Activated CD8-positive, alpha-beta T cell treated with anti-CD3 and anti-CD28 coated beads for 36 hours (primary cell): ENCODE measurements at places on chromosomes 1 and 21. TPM values are rescaled to one million over a fixed set of nuclear protein-coding genes. Genes with fewer than 3 reads are reported as not detected.

The MACO1 gene
- total RNA-seq = 18.0 TPM

The KDF1 gene
- 0.27 TPM for total RNA-seq

The RGS8 gene
- total RNA-seq = not detected

The OR14K1 gene
- not detected for total RNA-seq

The OR2T5 gene
- total RNA-seq = not detected

The CASQ1 gene
- not detected for total RNA-seq

The OR2L5 gene
- not detected for total RNA-seq

The SYPL2 gene
- total RNA-seq = not detected

The HOOK1 gene
- total RNA-seq = 15.9 TPM

The CA14 gene
- not detected for total RNA-seq

The PCSK9 gene
- not detected for total RNA-seq

The TRAF3IP3 gene
- 194 TPM for total RNA-seq

The PDZK1IP1 gene
- not detected for total RNA-seq

The GRHL3 gene
- not detected for total RNA-seq

DNA sequence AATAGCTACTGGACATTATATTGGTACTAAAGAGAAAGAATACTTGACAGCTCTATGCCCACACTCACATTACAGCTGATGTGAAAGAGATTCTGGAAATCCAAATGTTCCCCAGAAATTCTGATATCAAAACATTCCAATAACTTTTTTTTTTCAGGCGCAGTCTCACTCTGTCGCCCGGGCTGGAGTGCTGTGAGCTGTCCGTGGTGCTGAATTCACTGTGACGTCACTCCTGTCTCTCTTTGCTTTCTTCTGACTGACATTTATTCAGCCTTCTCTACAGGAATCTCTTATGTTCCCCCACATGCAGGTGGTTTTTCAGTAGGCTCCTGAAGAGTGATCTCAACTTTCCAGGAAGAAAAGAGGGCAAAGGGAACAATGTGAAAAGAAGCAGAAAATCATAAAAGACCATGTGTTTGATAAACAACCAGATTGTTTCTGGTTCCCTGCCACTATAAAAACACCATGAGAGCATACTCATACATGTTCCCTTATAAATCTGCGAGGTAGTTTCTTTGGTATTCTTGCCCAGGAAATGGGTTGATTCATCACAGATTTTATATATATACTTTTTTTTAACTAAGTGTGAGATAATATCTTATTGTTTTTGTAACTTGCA, 6.2 kb downstream of the S100A7A start:
- no peaks in the 10 kb centered on the region for H3K4me1 ChIP-seq
- no peak overlapping the region for H3K4me3 ChIP-seq
- no peaks in the 10 kb centered on the region for H3K36me3 ChIP-seq
- no peak overlapping the region for H3K27ac ChIP-seq
- DNase-seq = peak; percentile 78
- peaks cover 29% of the 10 kb centered on the region for H3K27me3 ChIP-seq

DNA sequence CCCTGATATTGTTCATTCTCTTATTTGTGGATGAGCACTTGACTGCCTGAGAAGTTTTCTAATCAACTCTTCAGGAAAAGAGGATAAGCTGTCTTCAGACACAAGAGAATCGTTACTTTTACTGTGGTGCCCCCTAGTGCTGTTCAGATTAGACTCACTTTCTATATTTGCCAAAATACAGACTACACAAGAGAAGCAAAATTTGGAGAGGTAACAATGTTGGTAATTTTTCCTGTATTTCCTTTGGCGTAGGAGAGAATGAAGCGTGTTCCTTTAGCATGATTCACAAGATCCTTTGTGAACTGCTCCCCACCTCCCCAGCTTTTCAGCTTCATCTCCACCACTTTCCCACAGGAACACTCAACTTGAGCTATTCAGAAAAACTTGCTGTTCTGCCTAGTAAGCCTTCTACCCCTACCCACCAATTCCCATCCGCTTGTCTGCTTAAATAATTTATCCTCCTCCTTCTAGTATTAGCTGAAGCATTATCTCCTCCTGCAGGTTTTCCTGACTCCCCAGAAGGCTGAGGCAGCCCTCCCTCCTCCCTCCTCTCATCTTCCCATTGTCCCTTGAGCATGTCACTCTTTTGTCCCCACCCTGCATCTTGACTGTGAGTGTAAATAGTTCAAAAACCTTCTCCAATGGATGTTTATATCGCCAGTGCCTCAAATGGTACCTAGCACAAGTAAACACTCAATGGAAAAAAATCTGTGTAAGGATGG, 4.5 kb downstream of the TNFSF4 start:
- peaks cover 45% of the 10 kb centered on the region for H3K4me1 ChIP-seq
- H3K36me3 ChIP-seq = no peaks in the 10 kb centered on the region
- no peak overlapping the region for H3K27ac ChIP-seq
- no peaks in the 10 kb centered on the region for H3K27me3 ChIP-seq
- H3K4me3 ChIP-seq = no peak overlapping the region

DNA sequence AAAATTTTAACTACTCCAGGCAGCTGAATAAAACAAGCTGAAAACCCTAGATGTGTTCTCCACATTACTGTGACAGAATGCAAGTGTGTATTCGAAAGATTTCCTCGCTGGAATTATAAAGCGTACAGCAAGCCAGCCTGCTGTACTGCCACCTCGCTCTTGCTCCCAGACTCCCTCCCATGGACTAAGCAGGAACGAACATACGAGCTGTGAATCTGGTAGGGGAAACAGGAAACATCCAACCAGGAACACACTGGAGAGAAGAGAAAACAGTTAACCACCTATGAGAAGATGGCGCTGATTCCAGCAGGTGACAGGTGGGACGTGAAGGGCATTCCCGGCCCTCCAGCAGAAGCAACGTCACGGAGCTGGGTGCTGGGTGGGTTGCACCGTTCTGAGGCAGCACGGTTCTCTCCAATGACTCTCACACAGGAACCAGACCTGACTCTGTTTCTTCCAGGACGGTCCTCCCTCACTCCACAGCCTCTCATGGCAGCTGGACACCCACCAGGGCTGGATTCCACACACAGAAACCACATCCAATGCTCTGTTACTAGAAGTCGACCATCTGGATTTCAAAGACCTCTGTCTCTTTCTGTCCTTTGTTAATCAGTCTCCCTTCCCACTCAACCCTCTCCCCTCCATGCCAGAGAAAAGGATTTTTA, 219.2 kb downstream of the RERE start:
- peaks cover 37% of the 10 kb centered on the region for H3K4me1 ChIP-seq
- H3K4me3 ChIP-seq = no peak overlapping the region
- peaks cover 12% of the 10 kb centered on the region for H3K36me3 ChIP-seq
- DNase-seq = no peak
- no peak overlapping the region for H3K27ac ChIP-seq

GRCh38 chr21:43287111-43287760, 118.4 kb downstream of the CRYAA start:
- H3K36me3 ChIP-seq = no peaks in the 10 kb centered on the region
- peaks cover 4% of the 10 kb centered on the region for H3K4me1 ChIP-seq
- DNase-seq = peak; percentile 49
- H3K4me3 ChIP-seq = no peak overlapping the region
- H3K27me3 ChIP-seq = no peaks in the 10 kb centered on the region
- no peak overlapping the region for H3K27ac ChIP-seq

GRCh38 chr1:175188936-175189335, 3.6 kb downstream of the KIAA0040 start:
- H3K27me3 ChIP-seq = no peaks in the 10 kb centered on the region
- peaks cover 76% of the 10 kb centered on the region for H3K4me1 ChIP-seq
- H3K27ac ChIP-seq = peak overlapping the region; percentile 92
- peak overlapping the region; percentile 96 for H3K4me3 ChIP-seq
- DNase-seq = peak; percentile 81

DNA sequence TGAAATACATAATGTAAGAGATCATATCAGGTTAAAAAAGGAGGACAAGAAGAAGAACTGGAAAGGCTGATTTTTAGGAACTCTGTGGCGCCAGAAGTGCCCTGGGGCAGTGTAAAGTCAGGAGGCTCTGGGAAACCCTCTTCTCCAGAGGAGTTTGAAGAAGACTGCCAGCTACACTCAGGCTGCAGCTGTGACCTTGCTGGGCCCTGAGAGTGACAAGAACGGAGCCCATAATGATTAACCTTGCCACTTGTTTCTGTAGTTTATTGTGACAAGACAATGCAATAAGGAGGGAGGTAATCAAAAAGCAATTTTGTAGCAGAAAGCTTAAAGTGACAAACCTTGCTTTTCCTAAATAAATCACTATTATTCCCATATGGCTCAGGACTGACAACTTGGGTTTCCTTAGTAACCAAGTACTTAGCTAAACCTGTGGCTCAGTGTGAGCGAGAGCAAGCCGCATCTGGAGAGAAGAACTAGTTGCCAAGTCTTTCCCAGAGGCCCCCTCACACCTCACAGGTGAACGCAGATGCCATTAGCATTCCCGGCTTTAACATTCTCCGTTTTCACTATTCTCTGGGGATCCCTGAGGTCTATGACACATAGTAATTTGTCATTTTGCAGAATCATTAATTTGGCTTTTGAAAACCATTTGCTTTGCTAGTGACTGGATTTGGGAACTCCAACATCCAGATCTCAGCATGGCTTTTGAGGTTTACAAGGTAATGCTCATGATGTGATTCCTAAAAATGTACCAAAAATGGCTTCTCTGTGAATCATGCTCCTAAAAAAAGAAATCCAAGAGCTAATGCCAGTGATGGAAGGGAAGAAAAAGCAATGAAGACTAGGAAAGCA, 115.9 kb downstream of the OMA1 start:
- no peak overlapping the region for H3K4me3 ChIP-seq
- DNase-seq = no peak

DNA sequence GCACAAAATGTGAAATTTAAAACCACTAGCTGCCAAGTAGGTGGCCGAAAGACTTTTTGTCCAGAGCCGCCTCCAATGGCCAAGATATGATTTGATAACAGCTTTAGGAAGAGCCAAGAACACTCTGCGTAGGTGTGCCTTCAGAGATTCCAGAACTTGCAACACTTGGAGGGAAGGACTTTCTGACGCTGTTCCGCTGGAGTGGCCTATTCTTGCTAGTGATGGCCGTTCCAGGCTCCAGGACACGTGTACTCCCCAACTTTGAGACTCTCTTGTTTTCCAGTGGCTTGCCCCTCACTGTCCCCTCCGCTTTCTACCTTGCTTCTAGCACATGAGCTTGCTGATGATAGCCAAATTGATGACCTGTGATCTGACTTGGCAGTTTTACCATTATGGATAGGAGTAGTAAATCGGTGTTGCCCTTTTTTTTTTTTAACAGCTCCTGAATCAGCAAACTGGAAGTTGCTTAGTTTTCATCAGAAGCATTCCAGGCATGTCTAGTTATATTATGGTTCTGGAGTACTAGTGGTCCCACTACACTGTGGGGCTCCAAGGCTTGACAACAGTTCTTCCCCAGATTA, 1.0 kb downstream of the PRDX6 start:
- H3K4me1 ChIP-seq = peaks cover 62% of the 10 kb centered on the region
- H3K27me3 ChIP-seq = no peaks in the 10 kb centered on the region
- peak overlapping the region; percentile 76 for H3K4me3 ChIP-seq

DNA sequence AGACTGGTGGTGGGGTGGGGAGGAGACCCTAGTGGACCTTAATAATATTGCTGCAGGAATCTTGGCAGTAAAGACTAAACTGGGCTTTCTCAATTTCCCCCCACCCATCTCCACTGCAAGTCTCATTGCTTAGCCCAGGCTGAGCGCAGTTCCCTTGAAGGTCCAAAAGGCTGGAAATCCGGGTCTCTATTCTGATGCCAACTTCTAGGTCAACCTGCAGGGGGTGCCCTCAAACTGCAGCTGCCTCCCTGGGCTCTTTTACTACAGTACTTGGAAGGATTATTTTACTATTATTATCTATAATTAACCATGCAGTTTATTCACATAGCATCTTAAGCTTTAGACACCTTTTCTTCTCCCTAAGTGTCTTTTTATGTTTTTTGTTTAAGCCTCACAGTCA, 85.4 kb upstream of the WARS2 start:
- no peaks in the 10 kb centered on the region for H3K27me3 ChIP-seq
- H3K36me3 ChIP-seq = no peaks in the 10 kb centered on the region

DNA sequence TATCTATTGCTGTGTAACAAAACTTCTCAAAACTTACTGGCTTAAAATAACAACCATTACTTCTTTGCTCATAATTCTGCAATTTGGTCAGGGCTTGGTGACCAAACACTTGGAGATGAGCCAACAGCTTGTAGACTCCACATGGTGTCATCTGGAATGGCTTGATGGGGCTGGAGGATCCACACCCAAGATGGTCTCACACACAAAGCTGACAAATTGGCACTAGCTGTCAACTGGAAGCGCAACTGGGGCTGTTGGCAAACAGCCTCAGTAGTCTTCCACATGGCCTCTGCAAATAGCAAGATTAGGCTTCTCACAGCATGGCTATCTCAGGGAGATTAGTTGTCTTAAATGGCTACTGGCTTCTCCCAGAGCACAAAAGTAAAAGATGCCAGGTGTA, 27.1 kb upstream of the MTF2 start:
- no peaks in the 10 kb centered on the region for H3K27me3 ChIP-seq
- no peak for DNase-seq
- no peak overlapping the region for H3K27ac ChIP-seq
- H3K36me3 ChIP-seq = no peaks in the 10 kb centered on the region
- H3K4me3 ChIP-seq = no peak overlapping the region

DNA sequence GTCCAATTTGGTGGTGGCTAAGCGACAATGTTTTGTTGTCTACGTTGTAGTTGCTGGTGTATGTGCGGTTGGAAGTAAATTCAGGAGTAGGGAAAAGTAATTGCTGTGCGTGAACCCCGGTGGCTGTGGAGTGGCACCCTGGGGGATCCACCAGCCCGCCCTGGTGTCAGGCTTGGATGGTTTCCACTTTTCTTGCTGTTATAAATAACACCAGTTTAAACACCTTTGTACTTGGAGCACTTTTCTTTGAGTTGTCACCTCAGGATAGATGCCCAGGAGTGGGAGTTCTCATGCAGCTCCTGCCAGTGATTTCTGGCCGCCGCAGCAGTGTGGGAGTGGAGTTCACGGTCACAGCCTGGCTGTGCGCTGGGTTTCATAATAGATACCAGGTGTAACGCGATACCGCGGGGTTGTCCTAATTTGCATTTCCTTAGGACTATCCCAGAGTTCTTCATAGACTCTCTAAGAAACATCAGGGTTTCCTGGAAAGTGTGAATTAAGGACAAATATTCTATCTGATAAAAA, 12.8 kb upstream of the TMEM200B start:
- H3K4me1 ChIP-seq = no peaks in the 10 kb centered on the region
- no peaks in the 10 kb centered on the region for H3K27me3 ChIP-seq
- H3K4me3 ChIP-seq = no peak overlapping the region
- no peaks in the 10 kb centered on the region for H3K36me3 ChIP-seq

- peaks cover 2% of the 10 kb centered on the region for H3K36me3 ChIP-seq
- H3K4me3 ChIP-seq = no peak overlapping the region
- no peaks in the 10 kb centered on the region for H3K27me3 ChIP-seq
- peaks cover 27% of the 10 kb centered on the region for H3K4me1 ChIP-seq
These were observed 31.6 kb downstream of the TMCC2 start for GRCh38 chr1:205259324-205259832.
